ENCODE measurements at places on chromosomes 3 and 15.

DNA sequence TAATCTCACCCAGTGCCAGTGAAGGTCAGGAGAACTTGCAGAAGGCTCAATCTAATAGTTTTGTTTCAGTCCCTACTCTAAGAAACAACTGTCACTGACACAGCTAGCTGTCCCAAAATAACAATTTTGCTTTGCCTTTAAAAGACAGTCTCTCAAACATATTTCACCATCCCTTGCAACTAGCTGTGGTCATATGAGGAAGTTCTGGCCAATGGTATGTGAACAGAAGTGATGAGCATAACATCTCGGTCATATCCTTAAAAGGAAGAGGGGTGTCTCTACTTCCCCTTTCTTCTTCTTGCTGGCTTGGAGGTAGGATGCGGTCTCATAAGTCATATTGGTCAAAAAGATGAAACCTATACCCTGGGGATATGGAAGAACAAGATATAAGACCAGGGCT is 198.1 kb downstream of the NEK10 start:
- no peaks in the 10 kb centered on the region for H3K27me3 ChIP-seq
- H3K36me3 ChIP-seq = no peaks in the 10 kb centered on the region
- no peak overlapping the region for H3K27ac ChIP-seq

GRCh38 chr15:56672721-56673120 is 60.6 kb downstream of the ZNF280D start:
- no peaks in the 10 kb centered on the region for H3K4me1 ChIP-seq
- no peaks in the 10 kb centered on the region for H3K36me3 ChIP-seq
- no peaks in the 10 kb centered on the region for H3K27me3 ChIP-seq
- no peak overlapping the region for H3K27ac ChIP-seq
- DNase-seq = peak; percentile 85
- no peak overlapping the region for H3K4me3 ChIP-seq

DNA sequence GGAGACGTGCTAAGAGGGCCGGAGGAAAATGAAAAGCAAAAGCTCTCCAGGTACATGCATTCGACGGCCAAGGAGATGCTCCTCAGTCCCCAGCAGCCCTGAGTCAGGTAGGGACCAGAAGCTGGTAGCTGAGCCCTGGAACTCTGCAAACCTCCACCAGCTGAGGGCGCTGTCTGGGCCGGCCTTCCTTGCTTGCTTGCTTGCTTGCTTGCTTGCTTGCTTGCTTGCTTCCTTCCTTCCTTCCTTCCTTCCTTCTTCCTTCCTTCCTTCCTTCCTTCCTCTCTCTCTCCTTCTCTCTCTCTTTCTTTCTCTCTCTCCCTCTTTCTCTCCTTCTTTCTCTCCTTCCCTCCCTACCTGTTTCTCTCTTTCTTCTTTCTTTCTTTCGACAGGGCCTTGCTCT is 94.6 kb upstream of the RASGRF1 start:
- H3K4me1 ChIP-seq = no peaks in the 10 kb centered on the region
- DNase-seq = no peak
- H3K27ac ChIP-seq = no peak overlapping the region
- no peaks in the 10 kb centered on the region for H3K27me3 ChIP-seq
- H3K36me3 ChIP-seq = no peaks in the 10 kb centered on the region

GRCh38 chr15:82862886-82863285 is 53.5 kb downstream of the WHAMM start:
- H3K36me3 ChIP-seq = no peaks in the 10 kb centered on the region
- no peaks in the 10 kb centered on the region for H3K27me3 ChIP-seq
- DNase-seq = no peak
- H3K27ac ChIP-seq = no peak overlapping the region
- H3K4me3 ChIP-seq = no peak overlapping the region

GRCh38 chr3:107142786-107143575 is 234.3 kb upstream of the CCDC54 start:
- no peak for DNase-seq
- no peaks in the 10 kb centered on the region for H3K27me3 ChIP-seq
- H3K27ac ChIP-seq = no peak overlapping the region
- no peak overlapping the region for H3K4me3 ChIP-seq
- no peaks in the 10 kb centered on the region for H3K36me3 ChIP-seq

DNA sequence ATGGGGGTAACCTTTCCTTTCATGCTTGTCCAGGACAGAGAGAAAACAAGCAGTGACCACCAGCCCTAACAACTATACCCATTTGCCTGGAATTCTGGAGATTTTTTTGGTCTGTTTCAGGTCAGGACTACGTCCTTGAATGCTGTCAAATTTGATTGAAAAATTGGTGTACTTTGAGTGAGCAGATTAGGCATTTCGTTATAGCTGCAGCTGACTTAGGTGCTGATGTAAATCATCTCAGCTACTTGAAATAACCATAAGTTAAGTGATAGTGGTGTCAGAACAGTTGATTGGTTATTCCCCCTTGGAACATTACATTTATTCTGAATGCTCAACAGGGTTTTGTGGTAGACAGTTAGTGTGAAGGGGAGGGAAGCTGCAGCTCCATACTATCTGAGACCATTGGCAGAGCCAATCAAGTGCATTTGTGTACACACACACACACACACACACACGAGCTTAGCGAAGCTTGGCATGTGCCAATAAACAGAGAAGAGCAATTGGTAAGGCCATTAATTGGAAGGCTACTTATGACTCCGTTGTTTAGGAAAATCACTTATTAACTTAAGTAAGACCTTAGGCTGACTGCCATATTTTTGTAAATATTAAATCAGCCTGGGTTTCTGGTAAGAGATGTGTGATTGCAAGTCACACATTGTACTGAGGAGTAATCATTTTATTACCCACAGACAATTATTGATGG is 447.8 kb downstream of the MFSD1 start:
- H3K27me3 ChIP-seq = no peaks in the 10 kb centered on the region
- no peaks in the 10 kb centered on the region for H3K36me3 ChIP-seq
- H3K27ac ChIP-seq = no peak overlapping the region
- DNase-seq = no peak

DNA sequence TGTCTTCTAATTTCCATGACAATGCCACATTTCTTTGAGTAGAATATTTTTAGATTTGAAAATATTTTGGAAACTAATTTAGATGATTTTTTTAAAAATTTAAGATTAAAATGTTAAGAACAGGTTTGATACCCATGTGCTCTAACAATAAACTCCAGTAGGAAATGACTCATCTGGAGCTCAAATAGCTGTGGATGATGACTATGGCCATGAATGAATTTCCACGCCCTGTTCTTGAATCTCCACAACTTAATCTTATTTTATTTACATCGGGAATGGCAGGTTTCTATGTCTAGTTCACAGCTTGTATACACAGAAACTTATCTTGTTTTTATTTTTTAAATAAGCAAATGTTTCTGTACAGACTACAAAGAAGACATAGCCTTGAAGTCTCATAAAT is 726.8 kb downstream of the NAALADL2 start:
- no peaks in the 10 kb centered on the region for H3K4me1 ChIP-seq
- H3K36me3 ChIP-seq = no peaks in the 10 kb centered on the region
- no peaks in the 10 kb centered on the region for H3K27me3 ChIP-seq
- DNase-seq = peak; percentile 81

DNA sequence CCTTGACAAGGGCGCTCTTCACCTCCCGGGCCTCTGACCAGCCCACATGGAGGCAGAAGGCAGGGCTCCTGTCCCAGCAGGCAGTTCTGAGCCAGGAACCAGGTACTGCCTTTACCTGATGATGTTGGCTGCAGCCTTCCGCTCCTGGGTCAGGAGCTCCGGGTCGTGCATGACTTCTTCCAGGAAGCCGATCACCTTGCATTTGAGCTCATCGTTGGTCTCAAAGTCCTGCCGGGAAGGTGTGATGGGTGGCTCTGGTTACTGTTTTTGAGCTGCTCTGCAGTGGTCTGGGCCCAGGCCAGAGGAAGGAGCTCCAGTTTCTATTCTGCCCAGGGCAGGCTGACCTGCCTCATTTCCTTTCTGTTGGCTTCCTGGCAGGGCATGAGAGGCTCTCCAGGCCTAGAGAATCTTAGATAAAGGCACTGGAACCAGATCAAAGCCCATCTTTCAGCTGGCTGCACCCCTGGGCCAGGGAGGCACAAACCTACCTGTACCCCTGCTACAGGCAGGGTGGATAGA is 53.2 kb upstream of the CTSH start:
- no peak overlapping the region for H3K4me3 ChIP-seq
- H3K4me1 ChIP-seq = no peaks in the 10 kb centered on the region
- no peak for DNase-seq
- H3K27me3 ChIP-seq = no peaks in the 10 kb centered on the region

GRCh38 chr3:10968401-10968800 is 24.1 kb upstream of the SLC6A1 start:
- no peak overlapping the region for H3K4me3 ChIP-seq
- H3K27ac ChIP-seq = no peak overlapping the region
- H3K36me3 ChIP-seq = no peaks in the 10 kb centered on the region
- no peak for DNase-seq
- no peaks in the 10 kb centered on the region for H3K27me3 ChIP-seq

DNA sequence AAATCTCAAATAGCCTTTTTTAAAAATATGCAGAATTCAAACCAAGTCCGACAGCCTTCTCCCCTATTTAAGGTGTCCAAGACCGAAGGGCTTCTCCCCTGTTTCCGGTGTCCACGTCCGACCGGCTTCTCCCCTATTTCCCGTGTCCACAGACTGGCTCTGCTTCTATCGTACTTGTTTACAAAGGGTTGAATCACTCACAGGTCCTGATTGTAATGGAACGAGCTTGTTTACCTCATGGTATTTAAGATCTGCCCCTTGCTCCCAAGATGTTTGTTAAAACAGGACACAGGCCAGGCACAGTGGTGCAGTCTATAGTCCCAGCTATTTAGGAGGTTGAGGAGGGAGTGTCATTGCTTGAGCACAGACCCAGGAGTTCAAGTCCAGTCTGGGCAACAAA is 90.4 kb upstream of the ROBO2 start:
- no peaks in the 10 kb centered on the region for H3K27me3 ChIP-seq
- H3K4me1 ChIP-seq = no peaks in the 10 kb centered on the region
- H3K36me3 ChIP-seq = no peaks in the 10 kb centered on the region
- H3K27ac ChIP-seq = no peak overlapping the region
- DNase-seq = no peak

DNA sequence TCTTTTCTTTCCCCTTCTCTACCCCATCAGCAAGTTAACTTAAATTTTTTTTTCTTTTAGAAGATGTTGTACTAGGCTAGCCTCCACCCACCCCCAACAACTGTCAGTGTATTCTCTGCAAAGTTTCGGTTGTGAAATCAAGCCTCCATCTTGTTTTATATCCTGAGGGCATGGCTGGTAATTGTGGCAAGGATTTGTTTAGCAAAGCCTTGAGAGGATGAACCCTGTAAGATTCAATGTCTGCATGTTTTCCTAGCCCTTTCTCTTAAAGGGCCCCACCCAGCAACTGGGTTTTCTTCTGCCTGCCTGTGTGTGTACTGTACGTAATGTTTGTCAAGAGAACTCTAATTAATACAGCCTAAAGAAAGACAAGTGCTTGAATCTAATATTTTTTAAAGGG is 475.3 kb downstream of the FHIT start:
- H3K4me1 ChIP-seq = no peaks in the 10 kb centered on the region
- DNase-seq = no peak
- no peak overlapping the region for H3K4me3 ChIP-seq
- H3K27ac ChIP-seq = no peak overlapping the region
- H3K27me3 ChIP-seq = no peaks in the 10 kb centered on the region
- no peaks in the 10 kb centered on the region for H3K36me3 ChIP-seq

- no peaks in the 10 kb centered on the region for H3K27me3 ChIP-seq
- no peak overlapping the region for H3K27ac ChIP-seq
- H3K36me3 ChIP-seq = no peaks in the 10 kb centered on the region
- no peak overlapping the region for H3K4me3 ChIP-seq
These were observed 49.9 kb upstream of the DPPA4 start for GRCh38 chr3:109387201-109387600.

DNA sequence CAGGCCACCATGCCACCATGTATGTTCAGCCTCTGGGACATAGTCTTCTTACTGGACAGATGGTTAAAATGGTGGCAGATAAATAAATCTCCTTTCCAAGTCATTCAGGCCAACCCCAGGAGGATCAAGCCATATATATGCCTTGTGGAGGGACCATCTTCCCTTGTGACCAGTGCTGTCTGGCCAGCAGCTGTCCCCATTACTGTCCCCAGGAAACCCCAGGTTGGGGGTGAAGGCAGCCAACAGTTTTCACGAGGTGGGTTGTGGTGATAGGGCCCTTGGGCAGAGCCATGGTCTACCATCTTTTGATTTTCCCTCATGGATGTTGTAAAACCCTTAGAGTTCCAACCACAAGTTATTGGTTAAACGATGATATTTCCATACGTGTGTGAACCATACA is 48.7 kb upstream of the PCSK6 start:
- no peaks in the 10 kb centered on the region for H3K36me3 ChIP-seq
- no peaks in the 10 kb centered on the region for H3K27me3 ChIP-seq
- H3K27ac ChIP-seq = no peak overlapping the region
- H3K4me3 ChIP-seq = no peak overlapping the region

DNA sequence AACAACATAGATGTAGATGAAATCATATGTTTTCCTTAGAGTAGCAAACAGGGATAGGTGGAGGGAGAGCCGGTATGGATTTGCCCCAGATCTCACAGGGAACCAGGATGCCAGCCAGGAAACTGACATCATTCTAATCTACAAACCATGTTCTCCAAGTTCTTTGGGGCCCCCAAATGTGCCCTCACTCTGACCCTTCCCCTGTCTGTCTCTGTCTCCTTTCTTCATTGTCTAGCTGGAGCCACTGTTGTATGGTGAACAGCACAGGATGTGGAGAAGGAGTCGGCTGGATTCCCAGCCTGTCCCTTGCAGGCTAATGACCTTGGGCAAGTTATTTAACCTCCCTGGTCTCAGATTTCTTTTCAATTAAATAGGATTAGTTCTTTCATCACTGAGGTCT is 962 bp downstream of the ATP13A5 start:
- DNase-seq = no peak
